ENCODE measurements at places on chromosomes 1 and 21.

DNA sequence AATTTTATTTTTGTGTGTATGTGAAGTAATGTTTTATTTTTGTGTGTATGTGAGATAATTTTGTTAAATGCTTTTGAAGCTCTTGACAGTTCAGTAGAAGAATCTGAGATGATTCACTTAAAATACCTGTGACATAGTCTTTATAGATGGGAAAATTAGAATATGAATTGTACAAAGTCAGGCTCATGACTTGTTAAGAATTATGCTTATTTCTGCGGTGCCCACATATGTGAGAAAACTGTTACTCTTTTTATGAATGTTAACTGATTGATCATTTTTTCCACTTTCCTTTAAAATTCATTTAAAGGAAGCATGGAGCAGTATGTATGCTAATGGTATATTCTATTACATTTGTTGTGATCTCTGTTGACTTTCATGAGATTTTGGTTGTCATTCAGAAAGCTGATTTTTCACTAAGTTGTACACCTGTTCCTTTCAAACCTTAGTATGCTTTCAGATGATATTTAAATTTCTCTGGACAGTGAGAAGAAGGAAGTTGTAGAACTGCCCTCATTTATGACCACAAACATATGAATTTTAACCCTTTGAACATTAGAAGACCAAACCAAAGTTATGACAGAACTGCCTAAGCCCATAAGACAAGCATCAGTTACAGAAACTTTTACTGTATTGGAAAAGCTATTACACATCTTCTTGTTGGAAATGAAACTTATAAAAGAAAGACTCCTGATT, 110.1 kb downstream of the POU2F1 start:
- DNase-seq = no peak

DNA sequence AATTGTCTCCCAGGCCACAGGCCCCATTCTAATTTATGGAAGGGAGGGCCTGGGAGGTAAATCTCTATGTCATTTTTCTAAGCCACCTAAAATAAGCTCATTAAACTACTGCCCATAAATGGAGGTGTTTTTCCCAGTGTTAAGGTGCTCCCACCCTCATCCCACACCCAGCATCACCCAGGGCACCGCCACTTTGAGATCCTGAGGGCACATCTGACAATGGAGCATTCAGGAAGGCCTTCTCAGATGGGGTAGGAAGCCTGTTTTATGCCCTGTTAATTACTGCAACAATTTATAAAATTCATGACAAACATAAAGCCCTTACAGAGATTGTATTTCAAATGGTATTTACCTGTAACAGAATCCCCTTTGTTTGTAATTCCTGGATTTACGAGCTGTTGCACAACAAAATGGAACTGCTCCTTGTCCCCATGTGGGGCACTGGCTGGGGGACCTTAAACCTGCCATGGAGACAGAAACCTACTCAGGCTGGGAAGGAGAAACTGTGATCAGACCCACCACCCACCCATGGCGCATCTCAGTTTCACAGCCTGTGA, 319.5 kb upstream of the USP24 start:
- no peak for DNase-seq

GRCh38 chr1:50369830-50370229, 53.4 kb downstream of the DMRTA2 start:
- no peak for DNase-seq

DNA sequence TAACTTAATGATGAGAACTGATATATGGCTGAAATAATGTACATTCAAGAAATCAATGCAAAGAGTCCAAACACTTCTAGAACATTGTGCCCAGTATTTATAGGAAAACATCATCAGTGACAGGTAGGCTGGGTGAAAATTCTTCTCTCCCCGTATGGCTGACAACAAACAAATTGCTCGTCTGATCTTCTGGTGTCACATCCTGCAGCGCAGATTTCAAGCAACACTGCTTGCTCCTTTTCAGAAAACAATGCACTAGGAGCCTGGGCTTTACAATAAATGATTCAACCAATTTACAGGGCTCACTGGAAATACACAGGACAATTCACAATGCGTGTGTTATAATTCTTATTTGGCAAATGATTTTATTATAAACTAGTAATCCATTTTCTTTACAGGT, 185.3 kb downstream of the RERE start:
- DNase-seq = no peak

DNA sequence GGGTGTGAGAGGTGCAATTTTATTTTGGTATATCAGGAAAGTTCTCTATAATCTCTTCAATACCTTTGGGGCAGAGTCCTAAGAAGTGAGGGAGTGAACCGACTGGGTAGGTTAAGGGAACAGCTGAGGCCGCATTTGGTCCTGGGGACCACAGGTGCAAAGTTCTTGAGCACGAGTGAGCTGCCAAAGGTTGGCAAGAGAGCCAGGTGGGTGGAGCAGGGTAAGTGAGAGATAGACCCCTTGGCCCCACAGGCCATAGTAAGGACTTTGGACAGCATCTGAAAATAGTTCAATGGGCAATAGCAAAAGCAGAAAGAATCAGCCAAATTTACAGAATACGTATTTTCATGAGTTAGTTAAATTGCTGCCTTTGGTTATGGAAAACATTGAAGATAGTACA, 11.0 kb upstream of the NID1 start:
- no peak for DNase-seq

GRCh38 chr1:218247339-218247738, 37.8 kb upstream of the RRP15 start:
- DNase-seq = no peak

- DNase-seq = no peak
These were observed 61.0 kb downstream of the OBSCN start for GRCh38 chr1:228268881-228269265.

DNA sequence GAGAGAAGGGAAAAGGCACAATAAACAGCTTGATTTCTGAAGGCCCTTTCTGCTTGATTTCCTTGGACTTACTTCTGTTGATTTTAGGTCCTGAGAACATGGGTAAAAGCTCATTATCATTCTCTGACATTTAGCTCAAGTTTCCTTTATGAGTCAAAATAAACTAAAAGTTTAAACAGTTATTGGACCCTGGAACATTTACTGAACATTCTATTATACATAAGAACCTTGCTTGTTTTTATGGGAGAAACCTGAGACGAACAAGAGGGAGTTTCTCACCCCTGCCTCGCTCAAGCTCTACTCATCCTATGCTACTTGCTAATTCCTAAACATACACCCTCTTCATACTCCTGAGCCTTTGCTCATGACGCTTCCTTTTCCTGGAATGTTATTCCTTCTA, 538.3 kb upstream of the PKN2 start:
- DNase-seq = no peak

- no peak for DNase-seq
These were observed 340.3 kb downstream of the SEC16B start for GRCh38 chr1:177629526-177629925.

DNA sequence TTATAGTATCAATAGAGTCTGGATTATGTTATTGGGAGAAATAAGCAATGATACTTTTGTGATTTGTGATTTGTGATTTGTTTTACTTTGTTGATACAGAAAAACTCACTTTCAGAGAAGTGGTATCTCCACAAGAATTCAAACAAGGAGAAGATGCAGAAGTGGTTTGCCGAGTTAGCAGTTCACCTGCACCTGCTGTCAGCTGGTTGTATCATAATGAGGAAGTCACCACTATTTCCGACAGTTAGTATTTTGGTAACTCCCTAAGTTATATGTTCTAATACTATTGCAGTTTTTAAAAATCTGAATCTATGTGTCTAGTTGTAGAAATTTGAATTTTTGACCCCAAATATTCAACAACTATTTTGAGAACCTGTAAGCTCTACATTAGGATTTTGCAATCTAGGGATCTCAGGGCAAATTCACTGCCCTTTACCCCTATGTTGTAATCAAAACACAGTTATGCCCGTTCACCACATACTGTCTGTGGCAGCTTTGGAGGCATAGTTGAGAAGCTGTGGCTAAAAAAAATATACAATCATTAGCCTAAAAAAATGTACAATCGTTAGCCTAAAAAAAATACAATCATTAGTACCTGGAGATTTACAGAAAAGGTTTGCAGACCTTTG, 288.1 kb downstream of the NCAM2 start:
- no peak for DNase-seq

DNA sequence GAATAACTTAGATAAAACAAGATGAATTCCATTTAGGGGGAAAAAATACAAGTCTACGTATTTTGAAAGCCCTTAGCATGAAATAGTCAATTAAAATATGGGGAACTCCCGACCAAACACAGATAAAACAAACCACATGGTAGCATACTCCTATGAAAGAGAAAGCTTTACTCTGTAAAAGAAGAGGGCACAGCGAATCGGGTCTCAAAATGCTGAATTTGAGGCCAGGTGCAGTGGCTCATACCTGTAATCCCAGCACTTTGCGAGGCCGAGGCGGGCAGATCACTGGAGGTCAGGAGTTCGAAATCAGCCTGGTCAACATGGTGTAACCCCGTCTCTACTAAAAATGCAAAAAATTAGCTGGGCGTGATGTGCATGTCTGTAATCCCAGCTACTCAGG, 116.9 kb upstream of the TIAM1 start:
- no peak for DNase-seq

DNA sequence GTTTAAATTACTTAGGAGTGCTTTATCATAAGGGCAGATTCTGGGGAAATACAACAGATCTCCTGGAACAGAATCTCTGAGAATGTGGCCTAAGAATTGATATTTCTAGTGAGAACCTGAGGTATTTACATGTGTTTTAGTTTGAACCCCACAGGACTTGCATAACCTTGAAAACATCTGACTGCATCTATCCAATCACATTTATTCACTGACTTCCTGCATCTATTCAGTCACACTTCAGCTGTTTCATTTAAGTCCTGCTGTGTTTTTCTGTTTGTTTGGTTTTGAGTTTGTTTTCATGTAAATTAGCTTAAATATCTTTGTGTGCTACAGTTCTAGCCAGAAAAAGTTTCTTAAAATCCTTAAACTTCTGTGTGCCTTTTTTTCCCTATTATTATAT, 1260.7 kb downstream of the PLA2G4A start:
- no peak for DNase-seq

DNA sequence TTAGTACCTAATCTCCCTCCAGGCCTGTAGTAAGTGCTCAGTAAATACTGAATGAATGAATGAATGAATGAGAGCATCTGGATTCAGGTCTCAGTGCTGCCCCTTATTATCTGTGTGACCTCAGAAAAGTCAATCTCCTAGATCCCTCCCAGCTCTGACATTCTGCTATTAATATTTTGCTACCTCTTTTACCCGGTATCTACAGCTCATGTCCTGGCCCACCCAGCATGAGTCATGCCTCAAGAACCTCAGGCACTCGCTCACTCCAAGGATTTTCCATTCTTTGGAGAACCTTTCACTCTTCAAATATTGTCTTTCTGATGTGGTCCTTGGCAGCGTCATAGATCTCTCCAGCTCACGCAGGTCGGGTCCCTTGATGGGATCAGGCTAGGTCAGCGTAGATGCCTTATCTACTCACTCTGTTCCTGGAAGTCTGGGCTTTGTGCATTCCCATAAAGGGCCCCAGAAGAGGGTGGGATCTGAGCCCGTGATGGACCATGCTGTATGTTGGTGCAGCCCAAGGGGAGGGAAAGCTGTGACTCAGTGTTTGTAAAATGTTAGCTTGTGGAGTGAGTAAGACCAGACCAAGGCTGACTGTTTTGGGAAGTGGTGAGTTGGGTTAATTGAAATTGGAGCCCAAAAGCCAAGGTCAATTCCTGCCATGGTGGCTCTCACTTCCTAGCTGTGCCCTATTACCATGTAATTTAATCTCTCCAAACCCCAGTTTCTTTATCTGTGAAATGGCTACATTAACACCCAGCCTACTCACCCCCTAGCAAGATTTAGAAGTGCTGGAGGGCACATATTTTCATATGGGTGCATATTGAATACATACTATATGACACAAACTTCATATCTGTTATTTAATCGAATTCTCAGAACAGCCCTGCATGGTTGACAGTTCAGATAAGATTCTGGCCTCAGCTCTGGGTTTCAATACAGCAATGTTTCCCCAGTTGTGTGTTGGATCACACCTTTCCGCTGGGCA, 214.1 kb upstream of the USP24 start:
- DNase-seq = no peak

GRCh38 chr1:37561133-37562132, 4.7 kb downstream of the DNALI1 start:
- peak; percentile 53 for DNase-seq

DNA sequence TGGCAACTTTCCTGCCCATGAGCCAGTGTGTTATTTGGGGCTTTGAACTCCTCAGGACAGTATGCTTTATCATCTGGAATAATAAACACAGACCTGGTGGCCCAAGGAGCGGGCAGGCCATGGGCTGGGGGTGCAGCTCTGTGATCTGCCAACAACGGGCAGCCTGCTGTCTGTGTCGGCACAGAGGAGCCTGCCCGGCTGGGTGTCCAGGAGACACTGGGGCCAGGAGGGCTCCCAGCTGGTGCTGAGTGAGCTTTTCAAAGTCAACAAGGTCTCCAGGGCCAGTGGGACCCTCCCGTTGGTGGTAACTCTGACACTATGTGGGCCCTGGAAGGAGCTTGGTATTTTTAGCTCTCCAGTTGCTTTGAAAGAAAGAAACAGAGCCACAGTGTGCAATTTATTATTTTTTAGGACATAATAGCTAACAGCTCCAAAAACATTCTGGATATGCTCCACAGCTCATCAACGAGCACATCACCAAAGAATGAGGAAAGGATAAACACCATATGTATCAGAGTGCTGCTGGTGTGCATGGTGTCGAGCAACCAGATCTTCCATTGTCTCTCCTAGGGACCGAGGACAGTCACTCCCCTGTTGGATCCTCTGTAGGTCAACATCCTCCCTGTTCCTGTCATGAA, 488.7 kb upstream of the USP24 start:
- no peak for DNase-seq
